ENCODE measurements at places on chromosomes 12 and 14. TPM values are rescaled to one million over a fixed set of nuclear protein-coding genes. Genes with fewer than 3 reads are reported as not detected.
A peak's percentile ranks its signal among the peaks of the same experiment; 100 is the strongest.

GRCh38 chr12:114662512-114663177 is 21.3 kb downstream of the TBX3 start:
- DNase-seq, result peak; percentile 33

DNA sequence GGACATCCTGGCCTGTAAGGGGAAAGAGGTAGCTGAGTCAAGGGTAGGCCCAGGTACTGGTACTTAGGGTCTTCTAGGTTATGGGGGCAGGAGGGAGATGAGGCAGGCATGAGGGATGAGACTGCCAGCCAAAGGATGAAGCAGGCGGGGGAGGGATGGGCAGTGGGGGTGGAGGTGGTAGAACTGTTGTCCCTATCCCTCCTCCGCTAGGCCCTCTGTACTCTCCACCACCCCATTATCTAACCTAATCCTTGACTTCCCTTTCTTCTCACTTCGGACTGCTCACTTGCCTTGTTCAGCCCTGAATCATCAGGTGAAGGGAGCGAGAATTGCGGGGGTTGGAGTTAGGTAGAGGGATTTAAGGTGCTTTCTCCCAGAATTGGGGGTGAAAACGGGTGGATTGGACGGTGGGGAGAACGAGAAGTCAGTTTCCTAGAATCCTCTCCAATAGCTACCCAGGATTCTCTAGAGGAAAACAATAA is 562 bp downstream of the PAN2 start:
- no peak for DNase-seq

GRCh38 chr12:105676694-105677093 is 346.2 kb downstream of the C12orf75 start:
- no peak for DNase-seq

DNA sequence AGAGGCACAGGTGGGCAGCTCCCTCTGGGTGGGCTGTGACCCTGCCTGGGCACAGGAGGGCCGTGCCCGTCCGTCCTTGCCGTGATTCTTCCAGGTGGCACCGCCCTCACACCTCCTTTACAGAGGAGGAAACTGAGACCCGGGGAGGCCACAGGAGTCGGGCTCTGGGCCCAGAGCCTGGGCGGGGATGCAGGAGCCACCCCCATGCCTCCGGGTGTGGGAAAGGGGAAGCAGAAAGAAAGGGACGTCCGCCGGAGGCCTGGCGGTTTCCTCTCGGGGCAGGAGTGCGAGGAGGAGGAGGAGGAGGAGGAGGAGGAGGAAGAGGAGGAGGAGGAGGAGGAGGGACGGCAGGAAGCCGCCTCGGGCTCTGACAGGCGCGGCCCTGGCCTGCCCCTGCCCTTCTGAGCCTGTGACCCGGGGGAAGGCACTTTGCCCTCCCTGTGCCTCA is 23.0 kb downstream of the SH2B3 start:
- no peak for DNase-seq

Gene RABGGTA
- 17.9 TPM for polyA plus RNA-seq

Gene OR4E1
- not detected for polyA plus RNA-seq

Gene SLC25A47
- not detected for polyA plus RNA-seq

Gene ACYP1
- 17.5 TPM for polyA plus RNA-seq

Gene GPD1
- polyA plus RNA-seq, result not detected

Data from naive thymus-derived CD4-positive, alpha-beta T cell (primary cell).